ENCODE measurements at places on chromosomes 7 and 10.

- peaks cover 15% of the 10 kb centered on the region for H3K4me1 ChIP-seq
- H3K27ac ChIP-seq = no peak overlapping the region
- no peak for DNase-seq
- H3K27me3 ChIP-seq = peaks cover 36% of the 10 kb centered on the region
- H3K36me3 ChIP-seq = peaks cover 2% of the 10 kb centered on the region
These were observed 20.3 kb upstream of the PAX2 start for GRCh38 chr10:100725071-100725471.

DNA sequence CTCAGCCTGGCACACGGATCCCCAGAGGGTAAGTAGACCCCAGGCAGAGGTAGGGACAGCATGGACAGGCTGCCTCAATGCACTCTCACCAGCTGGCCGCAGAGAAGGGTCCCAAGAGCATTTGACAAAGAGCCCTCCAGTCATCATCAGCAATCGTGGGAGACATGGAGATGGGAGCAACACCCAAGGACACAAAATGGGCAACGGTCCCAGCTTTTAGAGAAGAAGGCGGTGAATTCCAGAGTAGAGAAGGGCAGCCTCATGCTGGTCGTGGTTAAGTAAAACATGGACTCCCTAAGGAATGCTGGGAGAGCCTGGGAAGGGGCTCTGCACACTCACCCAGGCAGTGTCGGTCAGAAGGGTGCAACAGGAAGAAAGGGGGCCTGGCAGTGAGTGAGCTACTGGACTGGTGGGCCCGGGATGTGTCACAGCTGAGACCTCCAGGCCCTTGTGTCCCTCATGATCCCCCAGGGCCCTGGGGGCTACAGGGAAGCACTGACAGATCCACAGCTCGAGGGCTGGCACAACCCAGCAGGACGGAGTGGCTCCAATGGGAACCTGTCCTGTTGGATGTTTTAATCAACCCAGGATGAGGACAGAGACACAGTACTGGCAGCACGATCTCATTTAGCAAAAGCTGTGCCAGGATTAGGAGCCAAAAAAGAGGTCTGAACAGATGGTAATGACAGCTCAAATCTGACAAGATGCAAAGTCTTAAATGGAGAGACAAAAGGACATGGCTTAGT lies 147.1 kb downstream of the NEURL1 start:
- H3K27ac ChIP-seq = no peak overlapping the region
- DNase-seq = no peak
- H3K36me3 ChIP-seq = peaks cover 2% of the 10 kb centered on the region
- peaks cover 3% of the 10 kb centered on the region for H3K4me1 ChIP-seq
- no peak overlapping the region for H3K4me3 ChIP-seq
- H3K27me3 ChIP-seq = no peaks in the 10 kb centered on the region

- H3K27me3 ChIP-seq = peaks cover 2% of the 10 kb centered on the region
- DNase-seq = no peak
- no peak overlapping the region for H3K4me3 ChIP-seq
- no peaks in the 10 kb centered on the region for H3K36me3 ChIP-seq
- no peak overlapping the region for H3K27ac ChIP-seq
These were observed 271.0 kb downstream of the POU6F2 start for GRCh38 chr7:39248692-39249090.

DNA sequence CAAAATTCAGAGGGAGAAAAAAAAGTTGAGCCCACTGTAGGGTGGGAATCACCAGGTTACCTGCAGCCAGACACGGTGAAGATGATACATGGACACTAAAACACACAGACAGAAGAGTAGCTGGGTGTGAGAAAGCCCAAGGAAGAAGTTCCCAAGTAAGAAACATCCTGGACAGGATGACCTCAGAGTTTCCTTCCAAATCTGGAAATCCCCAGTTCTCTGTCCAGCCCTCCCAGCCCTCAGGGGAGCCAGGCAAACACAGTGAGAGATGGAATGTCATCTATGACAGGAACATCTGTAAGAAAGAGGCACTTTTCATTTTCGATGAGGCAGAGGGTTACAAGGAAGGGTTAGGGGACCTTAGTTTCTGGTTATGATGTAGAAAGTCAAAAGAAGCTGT lies 125.1 kb upstream of the LYZL1 start:
- H3K27ac ChIP-seq = no peak overlapping the region
- H3K36me3 ChIP-seq = no peaks in the 10 kb centered on the region
- H3K27me3 ChIP-seq = no peaks in the 10 kb centered on the region

DNA sequence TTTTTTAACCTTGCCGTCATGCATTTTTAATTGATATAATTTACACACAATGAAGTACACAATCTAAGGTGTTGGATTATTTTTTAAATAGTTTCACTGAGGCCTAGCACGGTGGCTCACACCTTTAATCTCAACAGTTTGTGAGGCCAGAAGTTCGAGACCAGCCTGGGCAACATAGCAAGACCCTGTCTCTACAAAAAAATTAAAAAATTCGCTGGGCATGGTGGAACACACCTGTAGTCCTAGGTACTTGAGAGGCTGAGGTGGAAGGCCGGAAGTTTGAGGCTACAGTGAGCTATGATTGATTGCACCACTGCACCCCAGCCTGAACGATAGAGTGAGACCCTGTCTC lies 92.8 kb upstream of the OIT3 start:
- H3K4me1 ChIP-seq = peaks cover 2% of the 10 kb centered on the region
- no peak overlapping the region for H3K27ac ChIP-seq
- no peak overlapping the region for H3K4me3 ChIP-seq
- peaks cover 3% of the 10 kb centered on the region for H3K36me3 ChIP-seq

All from memory B cell (primary cell).